Cortex of kidney (tissue), 1 donor: ENCODE measurements at places on chromosomes 3 and 15.

DNA sequence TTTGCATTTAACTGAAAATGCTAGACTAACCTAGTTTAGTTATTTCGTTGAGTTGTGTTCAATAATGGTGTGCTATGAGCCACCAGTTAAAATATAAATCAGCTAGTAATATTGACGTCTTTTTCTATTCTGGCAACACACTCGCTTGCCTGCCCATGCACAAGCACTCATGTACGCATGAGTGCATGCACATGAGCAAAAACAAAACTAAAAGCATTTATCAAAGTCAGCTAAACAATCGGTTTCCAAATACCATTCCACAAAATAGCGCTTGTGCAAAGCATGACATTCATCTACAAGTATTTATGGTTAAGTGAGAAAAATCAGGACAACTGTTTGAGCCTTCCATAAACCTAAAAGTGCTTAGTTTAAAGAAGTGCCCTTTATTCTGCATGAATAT, 13.1 kb upstream of the SAMMSON start:
- no peak for DNase-seq

- no peak for DNase-seq
Observed at GRCh38 chr3:67647390-67647878, 7.0 kb downstream of the SUCLG2 start.

DNA sequence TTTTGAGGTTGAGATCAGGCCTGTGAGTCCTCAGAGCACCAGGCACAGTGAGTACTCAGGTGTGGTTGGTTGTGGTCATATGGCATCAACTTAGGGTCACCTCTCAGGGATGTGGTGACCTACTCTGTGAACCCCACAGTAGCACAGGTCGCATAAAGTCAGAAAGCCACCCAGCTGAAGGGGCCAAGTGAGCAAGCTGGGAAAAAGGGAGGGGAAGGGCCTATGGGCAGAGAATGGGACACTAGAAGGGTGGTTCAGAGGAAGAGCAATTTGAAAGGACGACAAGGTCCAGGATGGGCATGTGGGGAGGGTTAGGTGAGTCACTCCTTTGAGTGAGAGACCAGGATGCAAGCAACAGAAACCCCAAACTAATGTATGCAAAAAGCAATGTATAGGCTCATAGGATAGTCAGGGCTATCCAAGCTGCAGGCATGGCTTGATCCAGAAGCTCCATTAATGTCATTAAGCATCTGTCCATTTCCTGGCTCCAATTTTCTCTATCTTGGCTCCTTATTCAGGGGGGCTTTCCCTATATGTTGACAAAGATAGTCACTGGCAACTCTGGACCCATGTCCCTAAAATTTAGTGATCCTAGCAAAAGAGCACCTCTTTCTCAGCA, 33.5 kb downstream of the HMCES start:
- no peak for DNase-seq

- no peak for DNase-seq
Observed at GRCh38 chr3:177420651-177421480, 223.6 kb upstream of the TBL1XR1 start.

DNA sequence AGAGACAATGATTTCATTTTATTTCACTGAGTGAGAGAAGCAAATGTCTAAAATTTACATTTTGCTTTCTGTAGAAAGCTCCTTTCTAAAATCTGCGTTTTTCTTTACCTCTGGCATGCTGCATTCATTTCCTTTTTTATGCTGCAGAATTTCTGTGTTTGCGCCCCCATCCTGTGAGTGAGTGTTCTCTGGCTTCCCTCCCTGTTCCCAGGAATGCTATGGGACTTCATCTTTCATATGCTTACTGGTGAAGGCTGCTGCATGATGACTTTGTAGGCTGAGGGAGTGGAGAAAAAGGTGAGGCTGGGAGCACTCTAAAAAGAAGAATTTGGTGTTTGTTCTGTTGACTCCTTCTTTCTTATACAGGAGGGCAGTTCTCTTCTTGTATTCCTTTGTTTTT, 7.7 kb upstream of the TMC3 start:
- no peak for DNase-seq

DNA sequence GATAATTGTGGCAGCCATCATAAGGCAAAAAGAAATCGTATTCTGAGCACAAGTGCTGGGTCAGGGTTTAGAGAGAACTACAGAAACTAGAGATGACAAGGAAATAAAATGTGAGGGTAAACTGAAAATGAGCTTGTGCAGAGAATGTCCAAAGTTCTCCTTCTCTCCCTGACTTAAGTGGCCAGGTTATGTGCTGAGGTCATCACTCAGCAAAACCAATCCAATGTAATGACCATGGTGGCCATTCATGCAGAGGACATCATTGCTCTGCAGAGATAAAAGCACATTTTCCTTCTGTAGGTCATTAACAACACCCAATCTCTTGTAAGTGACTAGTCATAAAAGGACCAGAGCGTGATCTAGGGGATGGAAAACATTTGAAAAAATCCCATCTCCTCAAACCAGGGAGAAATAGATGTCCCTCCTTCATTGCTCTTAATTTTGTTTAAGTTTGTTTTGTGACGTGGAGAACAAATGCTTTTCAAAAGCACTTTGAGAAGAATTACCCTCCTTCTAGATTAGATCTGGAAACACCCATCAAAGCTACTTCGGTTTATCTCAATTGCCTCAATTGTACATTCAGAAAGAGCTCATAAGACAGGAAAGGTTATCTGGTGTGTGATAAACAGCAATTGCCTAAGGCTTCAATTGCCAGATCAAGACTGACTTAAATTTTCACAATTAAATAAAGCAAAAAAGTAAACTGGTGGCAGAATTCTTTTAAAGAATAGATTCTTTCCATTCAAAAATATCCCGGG, 173.4 kb downstream of the SERPINI1 start:
- DNase-seq: no peak

DNA sequence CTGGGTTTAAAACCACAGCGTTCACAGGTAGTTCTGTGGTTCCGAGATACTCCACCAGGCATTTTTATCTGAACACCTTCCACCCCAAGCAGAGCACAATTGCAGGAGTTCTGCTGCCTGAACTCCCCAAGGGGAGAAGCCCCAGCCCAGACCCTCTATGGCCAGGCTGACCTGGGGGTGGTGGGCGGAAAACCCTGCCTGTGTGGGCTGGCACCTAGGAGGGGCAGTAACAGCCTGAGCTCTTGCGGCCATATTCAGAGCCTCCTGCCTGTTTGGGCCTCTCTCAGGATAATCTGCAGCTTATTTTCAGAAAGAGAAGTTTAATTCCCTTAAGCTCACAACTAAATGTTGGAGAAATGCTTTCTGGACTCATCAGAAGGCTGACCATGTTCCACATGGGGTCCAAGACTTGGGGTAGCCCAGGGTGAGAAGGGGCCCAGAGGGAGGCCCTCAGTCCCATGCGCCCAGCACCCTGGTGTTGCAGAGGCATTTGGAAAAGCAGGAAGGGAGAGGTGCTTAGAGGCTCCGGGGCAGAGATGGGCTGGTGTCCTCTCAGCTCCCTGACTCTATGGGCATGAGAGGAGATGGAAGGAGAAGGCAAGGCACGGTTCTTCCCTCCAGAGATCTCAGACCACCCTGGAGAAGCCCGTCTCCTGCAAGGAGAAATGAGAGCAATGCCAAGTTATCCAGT, 195.6 kb upstream of the TPM1 start:
- DNase-seq: no peak

- DNase-seq: no peak
Observed at GRCh38 chr3:60366486-60366885, 884.8 kb downstream of the FHIT start.

- no peak for DNase-seq
Observed at GRCh38 chr3:184315543-184315867, 1.1 kb downstream of the EIF4G1 start.
